Esophagus squamous epithelium (tissue), 5 donors: ENCODE measurements at places on chromosomes 11 and 22. TPM values are rescaled to one million over a fixed set of nuclear protein-coding genes. Genes with fewer than 3 reads are reported as not detected.

Gene OR8D1
- total RNA-seq: not detected

Gene ALG9
- total RNA-seq: 22.7 TPM

Gene MMP8
- total RNA-seq: not detected

Gene OR4A16
- total RNA-seq: not detected

Gene MAPK8IP2
- total RNA-seq: 1.3 TPM

Gene OR51B5
- 0.57 TPM for total RNA-seq

Gene FKBP2
- total RNA-seq: 60.5 TPM

Gene CREBZF
- 32.7 TPM for total RNA-seq

Gene FREY1
- 0.57 TPM for total RNA-seq

Gene RAB3IL1
- total RNA-seq: 0.15 TPM

DNA sequence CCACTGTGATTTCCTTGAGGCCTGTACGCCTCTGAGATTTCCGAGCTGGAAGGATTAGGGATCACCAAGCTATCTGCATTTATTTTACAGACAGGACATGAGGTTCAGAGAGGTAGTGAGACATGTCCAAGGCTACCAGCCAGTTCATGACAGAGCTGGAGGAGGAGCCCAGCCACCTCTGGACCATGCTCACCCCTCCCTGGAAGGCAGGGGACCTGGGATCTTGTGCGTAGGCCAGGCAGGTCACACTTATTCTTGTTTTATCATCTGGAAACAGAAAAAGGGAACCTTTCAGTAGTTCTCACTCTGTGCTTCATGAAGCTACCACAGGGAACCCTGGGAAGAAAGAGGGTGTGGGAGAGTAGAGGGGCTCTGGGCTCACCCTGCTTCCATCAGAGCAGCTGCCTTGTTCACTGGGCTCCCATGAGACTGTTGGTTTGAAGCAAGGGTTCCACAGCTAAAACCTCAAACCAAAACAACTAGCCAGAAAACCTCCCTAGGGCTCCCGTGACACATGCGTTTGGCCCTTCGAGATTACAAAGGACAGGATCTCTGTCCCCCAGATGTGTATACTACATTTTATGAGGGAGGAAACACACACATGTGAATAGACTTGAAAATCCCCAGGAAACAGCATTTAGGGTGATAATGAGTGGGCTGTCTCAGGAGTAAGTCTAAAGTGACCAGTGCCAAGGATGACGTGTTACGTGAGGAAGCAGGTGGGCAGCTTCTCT is 106.4 kb downstream of the DSCAML1 start:
- H3K4me3 ChIP-seq: no peak overlapping the region
- H3K36me3 ChIP-seq: no peaks in the 10 kb centered on the region
- no peak overlapping the region for H3K27ac ChIP-seq
- H3K4me1 ChIP-seq: no peaks in the 10 kb centered on the region
- H3K27me3 ChIP-seq: no peaks in the 10 kb centered on the region

GRCh38 chr11:20444535-20444934 is 57.0 kb downstream of the PRMT3 start:
- no peak for DNase-seq
- H3K27ac ChIP-seq: no peak overlapping the region

- H3K27me3 ChIP-seq: no peaks in the 10 kb centered on the region
- peaks cover 59% of the 10 kb centered on the region for H3K4me1 ChIP-seq
- H3K36me3 ChIP-seq: no peaks in the 10 kb centered on the region
- H3K27ac ChIP-seq: peak overlapping the region; percentile 54
Observed at GRCh38 chr11:114193730-114194679, 102.2 kb upstream of the NNMT start.

- no peaks in the 10 kb centered on the region for H3K4me1 ChIP-seq
- no peaks in the 10 kb centered on the region for H3K36me3 ChIP-seq
- H3K27ac ChIP-seq: no peak overlapping the region
- H3K27me3 ChIP-seq: no peaks in the 10 kb centered on the region
- no peak for DNase-seq
- no peak overlapping the region for H3K4me3 ChIP-seq
Observed at GRCh38 chr11:14619603-14620531, 23.7 kb upstream of the PDE3B start.

GRCh38 chr11:102111011-102111786 is 952 bp downstream of the YAP1 start:
- peak overlapping the region; percentile 99 for H3K27ac ChIP-seq
- no peaks in the 10 kb centered on the region for H3K27me3 ChIP-seq
- peaks cover 3% of the 10 kb centered on the region for H3K4me1 ChIP-seq
- peak overlapping the region; percentile 95 for H3K4me3 ChIP-seq
- H3K36me3 ChIP-seq: no peaks in the 10 kb centered on the region
- no peak for DNase-seq

GRCh38 chr22:21589396-21589795 is 21.9 kb downstream of the UBE2L3 start:
- no peaks in the 10 kb centered on the region for H3K36me3 ChIP-seq
- peaks cover 68% of the 10 kb centered on the region for H3K4me1 ChIP-seq
- no peaks in the 10 kb centered on the region for H3K27me3 ChIP-seq
- H3K27ac ChIP-seq: no peak overlapping the region
- no peak for DNase-seq

DNA sequence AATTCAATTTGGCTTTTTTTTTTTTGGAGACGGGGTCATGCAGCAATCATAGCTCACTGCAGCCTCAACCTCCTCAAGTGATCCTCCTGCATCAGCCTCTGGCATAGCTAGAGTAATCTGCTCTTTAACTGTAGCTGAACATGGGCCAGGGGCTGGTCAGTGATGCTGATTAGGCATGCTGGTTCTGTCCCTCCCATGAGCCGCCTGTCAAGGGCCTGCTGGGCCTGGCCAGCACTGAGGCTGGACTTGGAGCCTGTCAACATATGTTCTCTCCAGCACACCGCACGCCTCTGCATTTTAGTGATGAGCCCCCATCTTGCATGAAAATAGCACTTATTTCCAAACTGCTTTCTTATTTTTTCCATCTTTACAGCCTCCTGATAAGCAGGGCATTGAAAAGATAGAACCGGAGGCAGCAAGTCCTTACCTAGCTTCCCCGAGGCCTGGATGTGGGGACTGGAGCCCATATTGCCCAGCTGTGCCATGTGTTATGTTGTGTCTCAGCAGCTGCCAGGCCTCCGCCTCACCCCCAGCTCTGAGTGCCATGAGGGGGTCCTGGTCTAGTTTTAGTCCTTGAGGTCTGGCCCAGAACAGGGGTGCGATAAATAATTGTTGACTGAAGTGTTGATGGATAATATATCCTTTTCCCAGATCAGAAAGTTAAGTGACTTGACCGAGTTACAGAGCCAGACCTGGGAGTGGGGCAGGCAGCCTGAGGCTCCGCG is 80.0 kb downstream of the CTTN start:
- H3K4me3 ChIP-seq: no peak overlapping the region
- no peaks in the 10 kb centered on the region for H3K36me3 ChIP-seq
- H3K4me1 ChIP-seq: no peaks in the 10 kb centered on the region

DNA sequence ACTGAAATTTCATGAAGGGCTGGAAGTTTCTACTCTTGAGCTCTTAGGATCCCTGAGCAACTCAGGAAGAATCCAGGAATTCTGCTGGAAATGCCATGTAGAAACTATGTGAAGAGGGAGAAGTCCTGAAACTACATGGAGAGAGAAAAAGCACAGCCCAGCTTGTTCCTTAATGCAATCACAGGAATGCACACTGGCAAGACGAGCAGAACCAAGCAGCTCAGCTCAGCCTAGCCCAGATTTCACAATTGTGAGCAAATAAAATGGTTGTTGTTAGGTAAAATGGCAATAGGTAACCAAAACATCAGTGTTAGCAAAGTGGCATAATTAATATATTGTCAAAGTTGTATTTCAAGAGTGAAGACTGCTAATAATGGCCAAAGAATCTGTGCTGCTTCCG is 28.1 kb downstream of the ZNF214 start:
- no peak overlapping the region for H3K27ac ChIP-seq
- no peak overlapping the region for H3K4me3 ChIP-seq
- no peaks in the 10 kb centered on the region for H3K27me3 ChIP-seq
- no peaks in the 10 kb centered on the region for H3K4me1 ChIP-seq
- no peak for DNase-seq
- H3K36me3 ChIP-seq: no peaks in the 10 kb centered on the region

DNA sequence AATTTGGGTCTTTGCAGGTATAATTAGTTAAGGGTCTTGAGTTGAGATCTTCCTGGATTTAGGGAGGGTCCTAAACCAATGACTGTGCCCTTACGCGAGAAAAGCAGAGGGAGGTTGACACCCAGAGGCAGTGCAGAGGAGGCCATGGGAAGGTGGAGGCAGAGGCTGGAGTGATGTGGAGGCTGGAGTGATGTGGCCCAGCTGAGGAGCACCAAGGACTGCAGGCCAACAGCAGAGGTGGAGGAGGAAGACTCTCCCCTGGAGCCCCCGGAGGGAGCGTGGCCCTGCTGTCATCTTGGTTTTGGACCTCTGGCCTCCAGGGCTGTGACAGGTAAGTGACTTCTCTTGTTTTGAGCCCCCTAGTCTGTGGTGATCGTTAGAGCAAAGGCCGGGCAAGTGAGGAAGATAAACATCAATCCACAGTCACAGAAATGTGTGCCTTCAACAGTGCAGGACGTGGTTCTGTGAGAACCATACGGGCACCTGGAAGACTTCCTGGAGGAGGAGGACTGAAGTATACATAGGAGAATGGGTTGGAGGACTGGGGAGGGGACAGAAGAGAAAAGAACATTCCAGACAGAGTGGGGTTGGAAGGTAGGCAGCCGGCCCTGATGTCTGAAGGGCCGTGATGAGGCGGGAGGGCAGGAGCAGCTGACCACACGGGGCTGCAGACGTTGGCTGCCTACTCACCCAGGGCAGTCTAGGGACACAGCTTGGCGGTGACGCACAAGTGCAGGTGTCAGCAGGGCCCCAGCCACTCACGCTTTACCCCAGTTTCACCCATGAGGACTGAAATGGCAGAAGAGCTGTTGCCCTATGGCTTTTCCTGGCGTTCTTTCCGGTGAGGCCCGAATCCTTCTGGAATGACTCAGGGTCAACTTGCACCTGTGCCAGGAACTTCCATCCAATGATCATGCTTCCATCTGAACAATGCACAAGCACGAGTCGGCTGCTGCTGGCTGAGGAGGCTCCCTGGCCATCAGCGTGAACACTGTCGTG is 270.2 kb downstream of the CTTN start:
- H3K4me3 ChIP-seq: no peak overlapping the region
- no peaks in the 10 kb centered on the region for H3K27me3 ChIP-seq
- H3K36me3 ChIP-seq: no peaks in the 10 kb centered on the region
- DNase-seq: no peak

DNA sequence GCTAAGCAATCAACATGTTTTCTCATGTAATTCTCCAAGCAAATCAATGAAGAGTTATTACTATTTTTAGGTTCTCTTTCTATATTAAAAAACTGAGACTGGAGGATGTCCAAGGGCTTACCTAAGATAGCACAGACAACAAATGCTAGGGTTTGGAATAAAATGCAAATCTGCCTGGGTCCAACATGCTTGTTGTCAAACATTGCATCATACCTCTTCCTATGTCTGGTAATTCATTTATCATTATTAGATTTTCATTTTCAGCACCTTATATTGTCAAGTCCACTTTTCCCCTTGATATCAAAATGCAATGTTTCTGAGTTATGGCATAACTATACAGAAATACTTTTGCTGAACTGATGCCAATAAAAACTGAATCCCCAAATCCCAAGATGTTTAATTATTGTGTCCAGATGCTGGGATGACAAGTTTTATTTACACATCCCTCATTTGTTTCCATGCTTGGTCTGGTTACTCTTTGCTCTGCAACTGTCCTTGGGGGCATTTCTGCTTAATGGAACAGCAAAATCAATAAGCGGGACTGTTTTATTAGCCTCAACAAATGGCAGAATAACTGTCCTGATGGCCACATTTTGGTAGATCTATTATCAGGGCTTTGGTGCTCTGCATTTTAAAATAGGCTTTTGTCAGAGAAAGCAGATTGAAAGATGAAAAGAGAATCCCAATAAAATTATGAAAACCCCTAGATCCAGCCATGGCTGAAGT is 86.0 kb downstream of the C11orf87 start:
- no peak for DNase-seq
- H3K4me1 ChIP-seq: no peaks in the 10 kb centered on the region
- H3K27me3 ChIP-seq: no peaks in the 10 kb centered on the region
- no peak overlapping the region for H3K27ac ChIP-seq
- H3K4me3 ChIP-seq: no peak overlapping the region

- H3K4me1 ChIP-seq: peaks cover 34% of the 10 kb centered on the region
- H3K27me3 ChIP-seq: no peaks in the 10 kb centered on the region
- DNase-seq: no peak
- H3K4me3 ChIP-seq: no peak overlapping the region
- H3K36me3 ChIP-seq: no peaks in the 10 kb centered on the region
- H3K27ac ChIP-seq: no peak overlapping the region
Observed at GRCh38 chr11:57275582-57275981, 38.5 kb upstream of the APLNR start.

DNA sequence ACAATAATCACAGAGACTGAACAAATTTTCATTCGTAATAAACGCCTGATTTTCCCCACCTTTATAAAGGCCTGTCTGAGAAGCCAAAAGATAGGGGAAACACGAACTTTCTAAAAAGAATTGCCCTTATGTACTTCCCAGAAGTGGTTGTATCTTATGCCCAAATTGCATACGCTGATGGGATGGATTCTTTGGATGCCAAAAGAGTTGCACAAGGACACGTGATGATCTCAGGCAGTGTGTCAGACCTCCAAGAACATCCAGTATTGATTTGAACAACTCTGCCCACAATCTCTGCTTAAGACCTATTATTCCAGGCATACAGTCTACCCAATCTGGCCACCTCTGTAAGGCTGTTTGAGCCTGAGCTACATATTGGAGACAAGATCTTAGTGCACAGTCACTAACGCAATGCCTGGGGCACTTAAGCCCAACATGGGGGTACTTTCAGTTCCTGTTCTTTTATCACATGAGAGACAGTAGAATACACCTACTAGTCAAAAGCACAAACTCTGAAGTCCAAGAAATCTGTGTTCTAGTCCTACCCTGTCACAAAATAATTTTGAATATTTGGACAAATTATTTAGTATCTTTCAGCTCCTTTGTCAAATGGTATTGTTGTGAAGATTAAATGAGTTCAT is 38.9 kb downstream of the OR10A6 start:
- no peaks in the 10 kb centered on the region for H3K4me1 ChIP-seq
- no peak overlapping the region for H3K4me3 ChIP-seq
- H3K27ac ChIP-seq: no peak overlapping the region
- H3K27me3 ChIP-seq: no peaks in the 10 kb centered on the region
- no peak for DNase-seq
- no peaks in the 10 kb centered on the region for H3K36me3 ChIP-seq

GRCh38 chr11:126403658-126404057 is 48.2 kb downstream of the ST3GAL4 start:
- H3K36me3 ChIP-seq: no peaks in the 10 kb centered on the region
- H3K4me3 ChIP-seq: no peak overlapping the region
- no peak for DNase-seq
- peak overlapping the region; percentile 72 for H3K27ac ChIP-seq
- peaks cover 50% of the 10 kb centered on the region for H3K4me1 ChIP-seq

DNA sequence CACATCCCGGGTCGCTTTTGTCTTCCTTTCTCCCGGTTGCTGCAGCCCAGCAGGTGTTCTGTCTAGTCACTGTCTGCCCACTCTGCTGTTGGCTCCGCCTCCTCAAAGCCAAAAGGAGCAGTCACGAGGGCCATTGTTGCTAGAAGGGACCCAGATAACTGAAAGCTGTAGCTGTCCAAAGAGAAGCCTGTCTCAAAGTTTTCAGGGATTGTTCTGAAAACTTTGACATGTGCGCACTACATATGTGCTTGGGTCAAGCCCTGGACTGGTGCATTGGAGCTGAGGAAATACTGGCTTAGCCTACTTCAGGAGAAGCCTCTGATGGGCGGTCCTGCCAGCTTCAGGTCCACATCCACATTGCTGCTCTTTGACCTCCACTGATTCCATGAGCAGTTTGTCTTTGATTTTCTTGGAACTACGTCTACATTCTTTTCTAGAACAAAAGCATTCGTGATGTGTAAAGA is 8.8 kb upstream of the OR2AT4 start:
- DNase-seq: no peak
- H3K4me3 ChIP-seq: no peak overlapping the region
- H3K4me1 ChIP-seq: no peaks in the 10 kb centered on the region
- no peaks in the 10 kb centered on the region for H3K27me3 ChIP-seq
- no peaks in the 10 kb centered on the region for H3K36me3 ChIP-seq
